Stimulated activated CD4-positive, alpha-beta T cell treated with anti-CD3 and anti-CD28 coated beads, Interleukin-2, amount 100 ng/mL, for 24 hours (primary cell): ENCODE measurements at places on chromosomes 13 and 19.
A peak's percentile ranks its signal among the peaks of the same experiment; 100 is the strongest.

DNA sequence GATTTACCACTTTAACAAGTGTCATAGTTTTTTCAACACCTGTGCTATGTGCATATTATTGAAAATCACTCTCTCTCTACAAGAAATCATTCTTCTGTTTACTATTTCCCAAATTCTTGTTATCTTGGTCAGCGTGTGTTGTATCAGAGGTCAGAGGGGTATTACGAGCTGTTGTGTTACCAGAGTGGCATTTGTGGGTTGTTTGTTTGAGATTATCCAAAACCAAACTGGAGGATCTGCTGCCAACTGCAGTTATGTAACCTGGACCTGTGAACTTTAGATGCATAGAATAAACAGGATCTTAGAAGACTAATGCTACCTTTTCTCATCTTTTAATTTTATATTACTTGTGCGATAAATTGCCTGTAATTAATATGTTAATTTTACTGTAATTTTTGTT, 1751.4 kb upstream of the SPRY2 start:
- DNase-seq: no peak

- DNase-seq: peak; percentile 58
Observed at GRCh38 chr19:49591731-49592485, 926 bp downstream of the PRR12 start.

DNA sequence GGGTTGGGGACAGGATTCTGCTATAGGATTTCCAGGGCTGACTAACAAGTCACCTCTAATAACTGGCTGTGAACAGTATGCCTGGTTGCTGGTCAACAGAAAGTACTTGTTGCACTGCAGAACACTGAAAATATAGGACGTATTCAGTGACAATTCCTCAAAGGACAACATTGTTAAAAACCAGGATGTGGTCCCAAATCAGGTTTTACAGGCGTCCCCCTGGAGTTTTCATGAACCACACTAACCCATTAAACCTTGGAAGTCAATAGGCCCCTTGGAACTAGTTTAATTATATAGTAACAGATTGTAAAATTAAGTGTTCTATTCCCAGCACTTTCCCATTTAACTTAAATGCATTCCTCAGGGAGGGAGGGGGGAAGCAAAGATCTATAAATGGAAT, 495.4 kb downstream of the TBC1D4 start:
- DNase-seq: no peak

- DNase-seq: no peak
Observed at GRCh38 chr13:109744512-109745051, 41.8 kb downstream of the IRS2 start.

GRCh38 chr13:31029102-31029501, 96.6 kb downstream of the TEX26 start:
- no peak for DNase-seq

GRCh38 chr13:112259511-112259910, 116.6 kb upstream of the SPACA7 start:
- no peak for DNase-seq

- DNase-seq: no peak
Observed at GRCh38 chr19:5046339-5047039, 77.6 kb downstream of the KDM4B start.

GRCh38 chr13:78657699-78658629, 991 bp downstream of the OBI1 start:
- DNase-seq: no peak

DNA sequence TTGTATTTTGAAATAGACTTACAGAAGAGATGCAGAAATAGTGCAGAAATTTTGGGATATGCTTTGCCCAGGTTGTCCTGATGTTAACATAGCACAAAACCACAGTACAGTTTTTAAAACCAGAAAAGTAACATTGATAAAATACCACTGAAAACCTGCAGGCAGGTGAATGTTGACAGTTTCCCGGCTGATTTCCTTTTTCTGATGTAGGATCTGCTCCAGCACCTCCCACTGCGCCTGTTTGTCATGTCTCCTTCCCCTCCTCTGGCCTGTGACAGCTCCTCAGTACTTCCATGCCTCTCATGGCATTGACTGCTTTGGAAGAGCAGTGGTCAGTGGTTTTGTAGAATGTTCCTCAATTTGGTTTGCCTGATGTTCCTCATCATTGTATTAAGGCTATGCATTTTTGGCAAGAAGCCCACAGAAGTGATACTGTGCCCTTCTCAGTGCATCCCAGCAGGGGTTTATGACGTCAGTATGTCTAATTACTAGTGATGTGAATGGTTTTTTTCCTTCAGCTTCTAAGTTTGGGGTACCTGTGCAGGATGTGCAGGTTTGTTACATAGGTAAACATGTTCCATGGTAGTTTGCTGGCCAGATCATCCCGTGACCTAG, 31.0 kb downstream of the TDRD12 start:
- DNase-seq: no peak

DNA sequence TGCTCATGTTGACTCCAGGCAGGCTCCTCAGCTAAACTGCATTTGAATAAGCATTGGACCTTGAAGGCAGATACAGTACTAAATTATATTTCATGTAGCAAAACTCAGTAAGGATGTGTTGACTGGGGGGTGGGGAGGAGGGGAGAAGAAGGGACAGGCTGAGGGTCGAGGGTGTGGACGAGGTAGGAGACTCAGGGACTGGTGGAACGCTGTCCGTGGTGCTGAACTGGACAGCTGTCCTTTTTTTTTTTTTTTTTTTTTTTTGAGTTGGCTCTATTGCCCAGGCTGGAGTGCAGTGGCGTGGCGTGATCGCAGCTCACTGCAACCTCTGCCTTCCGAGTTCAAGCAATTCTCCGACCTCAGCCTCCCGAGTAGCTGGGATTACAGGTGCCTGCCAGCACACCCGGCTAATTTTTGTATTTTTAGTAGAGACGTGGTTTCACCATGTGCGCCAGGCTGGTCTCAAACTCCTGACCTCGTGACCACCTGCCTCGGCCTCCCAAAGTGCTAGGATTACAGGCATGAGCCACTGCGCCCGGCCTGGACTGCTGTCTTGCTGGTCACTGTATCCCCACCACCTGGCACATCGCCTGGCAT, 33.2 kb upstream of the CASP14 start:
- DNase-seq: no peak

- DNase-seq: peak; percentile 59
Observed at GRCh38 chr13:40764587-40765403, 6.2 kb downstream of the MRPS31 start.

GRCh38 chr19:23698711-23699520, 11.9 kb upstream of the ZNF675 start:
- DNase-seq: no peak

DNA sequence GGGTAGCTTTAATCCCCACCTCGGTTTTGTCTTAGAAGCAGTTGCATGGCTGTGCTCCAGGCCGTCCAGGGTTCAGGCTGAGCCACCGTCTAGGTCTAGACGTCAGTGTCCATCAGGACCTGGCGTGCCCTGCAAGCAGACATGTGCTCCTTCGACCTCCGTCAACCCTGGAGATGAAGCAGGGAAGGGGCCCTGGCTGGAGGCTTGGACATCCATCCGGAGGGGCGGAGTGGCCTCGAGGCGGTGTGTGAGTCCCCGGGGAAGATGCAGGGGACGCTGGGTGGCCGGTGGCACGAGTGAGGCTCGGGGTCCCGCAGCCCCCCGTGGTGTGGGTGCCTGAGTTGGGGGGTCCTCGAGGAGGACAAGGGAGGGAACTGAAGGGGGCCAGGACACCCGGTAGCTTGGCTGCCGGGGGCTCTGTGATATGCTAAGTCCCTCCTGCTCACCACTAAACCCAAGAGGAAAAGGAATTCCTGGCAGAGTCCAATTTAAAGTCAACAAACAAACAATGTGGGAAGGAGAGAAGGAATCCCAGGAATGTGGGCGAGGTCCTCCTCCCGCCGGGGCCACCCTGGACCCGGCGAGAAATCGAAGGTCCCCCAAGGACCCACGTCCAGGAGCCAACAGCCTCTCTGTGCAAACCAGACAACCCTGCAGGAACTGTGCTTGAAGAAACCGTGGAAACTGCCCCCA, 14.9 kb upstream of the PTBP1 start:
- DNase-seq: no peak

DNA sequence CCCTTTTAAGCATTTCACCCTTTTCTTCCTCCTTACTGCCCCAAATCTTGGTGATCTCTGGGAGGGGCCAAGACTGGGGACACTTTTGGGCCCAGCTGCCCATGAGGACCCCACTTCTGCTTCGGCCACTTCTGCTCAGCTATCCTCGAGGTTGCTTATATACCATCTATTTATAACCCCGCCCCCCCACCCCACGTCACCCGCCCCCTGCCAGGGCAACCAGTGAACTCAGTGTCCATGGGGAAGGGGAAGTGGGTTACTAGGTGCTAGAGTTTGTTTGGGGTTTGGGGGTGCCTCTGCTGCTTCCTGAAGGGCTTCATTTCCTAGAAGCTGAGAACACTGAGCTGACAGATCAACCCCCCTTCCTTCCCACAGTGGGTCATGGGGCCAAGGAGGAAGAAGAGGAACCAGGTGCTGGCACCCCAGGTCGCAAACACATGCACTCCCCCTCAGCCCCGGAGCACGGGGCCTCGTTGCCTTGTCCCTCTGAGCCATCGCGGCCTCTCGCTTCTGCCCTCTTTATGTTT, 6.1 kb upstream of the ADGRE5 start:
- no peak for DNase-seq

- DNase-seq: peak; percentile 52
Observed at GRCh38 chr13:114313061-114313860, 1.0 kb upstream of the CHAMP1 start.

DNA sequence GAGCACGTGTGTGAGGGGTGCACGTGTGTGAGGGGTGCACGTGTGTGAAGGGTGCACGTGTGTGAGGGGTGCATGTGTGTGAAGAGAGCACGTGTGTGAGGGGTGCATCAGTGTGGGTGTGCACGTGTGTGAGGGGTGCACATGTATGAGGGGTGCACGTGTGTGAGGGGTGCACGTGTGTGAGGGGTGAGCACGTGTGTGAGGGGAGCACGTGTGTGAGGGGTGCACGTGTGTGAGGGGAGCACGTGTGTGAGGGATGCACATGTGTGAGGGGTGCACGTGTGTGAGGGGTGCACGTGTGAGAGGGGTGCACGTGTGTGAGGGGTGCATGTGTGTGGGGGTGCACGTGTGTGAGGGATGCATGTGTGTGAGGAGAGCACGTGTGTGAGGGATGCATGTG, 15.7 kb downstream of the RASA3 start:
- DNase-seq: no peak

- DNase-seq: no peak
Observed at GRCh38 chr13:74869846-74870245, 612.1 kb downstream of the TBC1D4 start.

DNA sequence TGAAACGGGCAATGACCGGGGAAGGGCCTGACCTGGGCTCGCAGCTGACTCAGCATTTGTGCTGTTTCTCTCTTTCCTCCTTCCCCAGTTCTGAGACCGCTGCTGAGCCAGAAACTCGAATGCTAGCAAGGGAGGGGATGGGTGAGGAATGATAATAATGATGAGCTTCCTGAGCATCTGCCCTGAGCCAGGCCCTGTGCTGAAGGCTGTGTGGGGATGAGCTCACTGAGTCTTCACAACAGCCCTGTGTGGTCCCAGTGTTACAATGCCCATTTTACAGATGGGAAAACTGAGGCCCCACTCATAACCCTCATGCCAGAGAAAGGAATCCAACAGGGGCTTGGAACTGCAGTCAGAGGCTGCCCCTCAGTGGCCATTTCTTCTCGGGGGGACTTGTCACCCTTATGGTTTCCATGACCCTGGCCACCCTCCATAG, 8.1 kb downstream of the SULT2B1 start:
- no peak for DNase-seq

DNA sequence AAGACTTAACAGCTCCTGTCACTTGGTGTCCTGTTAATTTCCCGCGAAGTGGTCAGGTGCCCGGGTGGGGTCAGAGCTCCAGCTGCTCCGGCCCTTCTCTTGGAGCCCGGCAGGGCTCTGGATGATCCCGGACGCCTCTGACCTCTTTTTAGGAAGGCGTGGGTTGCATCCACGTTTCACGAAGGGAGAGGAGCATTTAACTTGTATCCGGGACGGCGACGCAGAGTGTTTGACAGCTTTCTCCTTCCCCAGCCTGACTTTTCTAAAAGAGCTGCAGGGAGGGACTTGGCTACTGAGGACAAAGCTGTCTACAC, 656 bp downstream of the ZNF155 start:
- DNase-seq: no peak

GRCh38 chr19:46809534-46810272, 21.3 kb upstream of the SLC1A5 start:
- no peak for DNase-seq

DNA sequence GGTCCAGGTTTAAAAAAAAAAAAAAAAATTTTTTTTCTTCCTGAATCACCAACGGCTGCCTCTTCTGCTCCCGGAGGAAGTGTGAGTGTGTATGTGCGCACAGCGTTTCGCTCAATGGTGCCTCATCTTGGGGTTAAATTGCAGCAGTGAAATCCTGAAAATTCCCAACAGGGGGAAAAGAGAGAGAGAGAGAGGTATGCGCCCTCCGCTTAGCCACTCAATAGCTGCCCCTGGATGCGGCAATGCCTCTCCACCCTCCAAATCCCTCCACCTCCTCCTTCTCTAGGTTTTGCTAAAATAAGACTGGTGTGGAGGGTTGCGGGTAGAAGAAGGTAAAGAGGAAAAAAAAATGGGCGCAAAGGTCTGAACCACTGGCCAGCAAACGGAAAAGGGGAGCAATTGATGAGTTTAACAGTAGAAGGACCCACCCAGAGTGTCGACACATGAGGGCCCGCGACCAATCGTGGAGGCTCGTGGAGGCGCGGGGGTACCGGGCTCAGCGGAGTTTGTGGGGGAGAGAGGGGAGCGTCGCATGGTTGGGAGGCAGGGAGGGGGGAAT, 853 bp upstream of the CACNA1A start:
- no peak for DNase-seq

DNA sequence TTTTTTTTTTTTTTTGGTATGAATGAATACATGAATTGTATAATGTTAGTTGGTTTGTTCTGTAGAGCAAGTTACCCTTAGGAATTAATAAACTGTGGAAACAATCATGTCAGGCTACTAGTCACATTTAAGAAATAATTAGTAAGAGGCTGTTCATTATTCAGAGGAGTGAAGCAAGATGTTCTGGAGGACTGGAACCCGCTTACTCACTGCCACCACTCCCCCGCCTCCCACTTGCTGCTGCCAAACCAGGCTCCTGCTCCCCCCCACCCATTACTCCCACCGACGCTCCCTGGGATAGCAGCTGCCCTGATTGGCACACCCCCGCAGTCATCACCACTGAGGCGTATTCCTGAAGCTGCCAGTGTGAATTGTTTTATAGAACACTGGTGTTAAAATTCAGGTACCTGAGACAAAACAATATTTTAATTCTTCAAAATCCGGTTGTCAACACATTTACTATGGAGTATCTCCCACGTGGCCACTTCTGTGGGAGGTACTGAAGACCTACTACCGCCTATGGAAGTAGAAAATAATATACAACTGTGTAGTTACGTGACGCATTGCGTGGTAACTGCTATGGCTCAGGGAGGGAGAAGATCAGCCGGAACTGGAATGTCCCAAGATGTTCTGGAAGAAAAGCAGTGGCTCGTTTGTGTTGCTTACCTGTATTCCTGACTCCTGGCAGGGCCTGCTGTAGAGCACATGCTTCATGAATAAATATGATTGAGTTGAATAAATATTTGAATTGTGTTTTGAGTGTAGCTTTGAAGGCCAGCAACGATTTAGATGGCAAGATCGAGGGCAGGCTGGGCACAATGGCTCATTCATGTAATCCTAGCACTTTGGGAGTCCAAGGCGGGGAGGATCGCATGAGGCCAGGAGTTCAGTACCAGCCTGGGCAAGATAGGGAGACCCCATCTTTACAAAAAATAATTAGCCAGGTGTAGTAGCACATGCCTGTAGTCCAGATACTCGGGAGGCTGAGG, 1.7 kb downstream of the DPY19L3 start:
- no peak for DNase-seq

- DNase-seq: no peak
Observed at GRCh38 chr13:50072676-50073075, 57.4 kb downstream of the KCNRG start.

- DNase-seq: no peak
Observed at GRCh38 chr19:7312816-7313215, 18.6 kb upstream of the INSR start.

- peak; percentile 98 for DNase-seq
Observed at GRCh38 chr19:48872182-48872883, at the start of gene PPP1R15A. PPP1R15A (plus strand) TSS chr19:48872421; CDS start chr19:48873234, 813 bp downstream.
